NCI-H774 (cell line): ENCODE measurements at places on chromosomes 7 and 10.
A peak's percentile ranks its signal among the peaks of the same experiment; 100 is the strongest.

DNA sequence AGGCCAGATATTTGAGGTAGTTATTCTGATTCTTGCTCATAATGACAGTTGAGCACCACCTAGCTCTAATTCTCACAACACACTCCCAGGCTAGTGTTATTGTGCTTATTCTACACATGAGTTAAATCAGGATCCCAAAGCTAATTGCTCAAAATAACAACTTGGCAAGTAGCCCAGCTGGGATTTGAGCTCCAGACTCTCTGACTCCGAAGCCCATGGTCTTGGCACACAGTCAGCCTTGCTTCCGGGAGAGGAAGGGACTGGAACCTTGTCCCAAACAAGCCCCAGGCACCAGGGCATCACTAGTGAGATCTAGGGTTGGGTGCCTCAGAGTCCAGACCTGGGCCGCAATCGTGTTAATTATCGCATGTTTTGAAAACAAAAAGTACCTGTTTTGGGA is 101.4 kb downstream of the GPAM start:
- DNase-seq = no peak

GRCh38 chr10:15730341-15730740 is 10.6 kb upstream of the ITGA8 start:
- DNase-seq = no peak

- no peak for DNase-seq
Observed at GRCh38 chr7:29483219-29484104, 80.2 kb upstream of the PRR15 start.

- no peak for DNase-seq
Observed at GRCh38 chr10:35409808-35410207, 73.5 kb downstream of the CCNY start.

GRCh38 chr7:74266191-74266963 is 12.2 kb upstream of the RFC2 start:
- DNase-seq = no peak

- no peak for DNase-seq
Observed at GRCh38 chr7:70028620-70029019, 430.3 kb downstream of the AUTS2 start.

GRCh38 chr7:6658618-6659345 is 21.7 kb downstream of the ZNF316 start:
- no peak for DNase-seq

- DNase-seq = no peak
Observed at GRCh38 chr7:149196151-149196704, 882 bp downstream of the ZNF282 start.

GRCh38 chr10:113930482-113931057 is 76.1 kb downstream of the NHLRC2 start:
- DNase-seq = no peak

- no peak for DNase-seq
Observed at GRCh38 chr7:36090976-36091873, 61.8 kb upstream of the EEPD1 start.

DNA sequence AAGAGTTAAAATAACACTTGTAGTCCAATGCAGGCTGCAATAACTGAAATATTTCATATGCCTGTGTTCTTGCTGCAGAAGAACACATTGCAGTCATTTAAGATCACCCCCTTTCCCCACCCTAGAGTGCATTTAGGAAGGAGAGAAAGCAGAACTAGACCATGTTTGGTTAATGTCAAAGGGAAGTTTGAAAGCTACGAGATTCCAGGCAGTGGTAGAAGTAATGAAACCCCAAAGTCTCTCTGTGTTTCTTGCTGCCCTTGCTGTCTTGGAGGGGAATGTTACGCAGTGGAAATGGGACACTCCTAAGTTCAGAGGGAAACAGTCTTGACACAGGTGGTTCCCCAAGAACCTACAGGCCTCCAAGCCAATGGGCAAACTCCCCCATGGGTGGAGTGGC is 242.9 kb downstream of the PTEN start:
- DNase-seq = no peak

DNA sequence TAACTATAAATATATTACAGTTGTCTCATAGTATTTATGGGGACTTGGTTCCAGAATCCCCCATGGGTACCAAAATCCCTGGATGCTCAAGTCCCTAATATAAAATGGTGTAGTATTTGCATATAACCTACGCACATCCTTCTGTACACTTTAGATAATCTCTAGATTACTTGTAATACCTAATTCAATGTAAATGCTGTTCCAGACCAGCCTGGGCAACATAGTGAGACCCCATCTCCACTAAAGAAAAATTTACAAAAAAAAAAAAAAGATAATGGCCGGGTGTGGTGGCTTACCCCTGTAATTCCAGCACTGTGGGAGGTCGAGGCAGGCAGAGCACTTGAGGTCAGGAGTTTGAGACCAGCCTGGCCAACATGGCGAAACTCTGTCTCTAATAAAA is 17.4 kb upstream of the GNA12 start:
- DNase-seq = no peak

DNA sequence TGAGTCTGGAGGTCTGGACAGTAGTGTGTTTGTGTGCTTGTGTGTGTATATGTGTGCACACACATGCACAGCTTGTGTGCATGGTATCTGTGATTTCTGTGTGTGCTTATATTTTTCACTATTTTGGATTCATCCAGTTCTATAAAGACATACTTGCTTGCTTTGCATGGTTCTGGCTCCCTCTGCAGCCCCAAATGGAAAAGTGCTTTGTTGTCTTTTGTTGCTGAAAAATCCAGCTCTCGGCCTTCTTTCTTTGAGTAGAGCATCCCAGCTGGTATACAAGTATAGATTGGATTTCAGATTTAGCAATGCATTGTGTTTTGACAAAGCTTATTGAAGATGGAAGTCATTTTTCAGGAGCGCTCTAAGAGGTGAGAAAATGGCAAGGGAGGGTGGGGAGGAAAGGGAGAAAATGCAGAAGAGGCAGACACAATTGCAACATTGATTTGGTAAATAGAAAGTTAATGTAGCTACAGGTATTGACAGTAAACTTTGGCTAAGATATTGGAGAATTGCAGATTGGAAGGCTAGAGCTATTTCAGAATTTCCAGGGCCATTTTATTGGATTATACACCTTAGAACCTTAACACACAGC is 333.9 kb downstream of the AUTS2 start:
- peak; percentile 13 for DNase-seq

- DNase-seq = no peak
Observed at GRCh38 chr10:73262105-73262730, 9.8 kb upstream of the MRPS16 start.

DNA sequence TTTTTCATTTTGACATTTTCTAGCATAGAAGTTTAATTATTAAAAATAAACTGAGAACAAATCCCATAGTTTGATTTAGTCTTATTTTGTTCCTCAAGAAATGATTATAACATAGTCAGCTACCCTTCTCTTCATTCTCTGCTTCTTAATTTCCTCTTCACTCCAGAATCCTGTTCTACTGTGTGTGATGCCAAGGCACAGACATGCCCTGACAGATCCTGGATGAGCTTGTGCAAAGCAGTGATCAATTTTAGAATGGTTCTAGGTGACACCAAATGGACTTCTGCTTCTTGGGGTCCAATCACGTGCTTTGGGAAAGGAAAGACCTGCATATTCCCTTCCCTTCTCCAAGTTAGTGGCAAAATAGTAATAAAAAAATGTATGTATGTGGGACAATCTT is 665.6 kb downstream of the MAGI2 start:
- DNase-seq = no peak

DNA sequence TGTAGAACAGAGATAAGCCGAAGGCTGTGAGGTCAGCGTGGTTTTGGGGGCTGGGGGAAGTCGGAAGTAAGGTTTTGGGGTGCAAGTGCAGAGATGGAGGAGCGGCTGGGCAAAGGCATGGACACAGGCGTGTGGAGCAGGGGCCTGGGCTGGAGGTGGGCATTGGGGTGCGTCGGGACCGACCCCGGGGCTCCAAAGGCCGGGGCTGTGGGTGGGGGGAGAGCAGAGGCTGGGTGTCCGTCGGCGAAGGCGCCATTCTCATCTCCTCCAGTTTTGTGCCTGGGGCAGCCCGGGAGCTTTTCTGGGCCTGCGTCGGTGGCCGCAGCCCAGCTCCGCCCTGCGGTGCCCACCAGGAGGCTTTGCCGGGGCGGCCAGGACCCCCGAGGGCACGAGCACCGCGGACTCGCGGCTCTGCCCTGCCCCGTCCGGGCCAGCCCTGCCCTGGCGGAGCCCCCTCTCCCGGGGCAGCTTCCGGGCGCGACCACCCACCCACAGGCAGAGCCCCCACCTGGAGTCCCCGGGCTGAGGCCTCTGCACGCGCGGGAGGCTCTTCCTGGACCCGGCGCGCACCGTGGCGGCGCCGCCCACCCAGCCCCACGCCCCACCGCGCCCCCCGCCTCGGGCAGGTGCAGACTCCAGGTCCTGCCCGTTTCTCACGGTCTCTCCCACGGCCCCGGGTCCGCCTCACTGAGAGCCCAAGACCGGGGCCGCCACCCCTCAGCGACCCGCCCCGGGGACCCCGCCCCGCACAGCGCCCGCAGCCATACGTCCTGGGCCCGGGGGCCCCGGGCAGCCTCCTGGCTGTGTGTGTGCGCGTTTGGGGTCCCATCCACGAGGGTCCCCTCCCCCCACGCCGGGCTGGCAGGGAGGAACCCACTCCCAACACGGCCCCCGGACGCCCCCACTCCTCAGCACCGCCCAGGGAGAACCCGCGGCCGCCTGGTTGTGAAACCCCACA is 7.7 kb upstream of the SCART1 start:
- no peak for DNase-seq

DNA sequence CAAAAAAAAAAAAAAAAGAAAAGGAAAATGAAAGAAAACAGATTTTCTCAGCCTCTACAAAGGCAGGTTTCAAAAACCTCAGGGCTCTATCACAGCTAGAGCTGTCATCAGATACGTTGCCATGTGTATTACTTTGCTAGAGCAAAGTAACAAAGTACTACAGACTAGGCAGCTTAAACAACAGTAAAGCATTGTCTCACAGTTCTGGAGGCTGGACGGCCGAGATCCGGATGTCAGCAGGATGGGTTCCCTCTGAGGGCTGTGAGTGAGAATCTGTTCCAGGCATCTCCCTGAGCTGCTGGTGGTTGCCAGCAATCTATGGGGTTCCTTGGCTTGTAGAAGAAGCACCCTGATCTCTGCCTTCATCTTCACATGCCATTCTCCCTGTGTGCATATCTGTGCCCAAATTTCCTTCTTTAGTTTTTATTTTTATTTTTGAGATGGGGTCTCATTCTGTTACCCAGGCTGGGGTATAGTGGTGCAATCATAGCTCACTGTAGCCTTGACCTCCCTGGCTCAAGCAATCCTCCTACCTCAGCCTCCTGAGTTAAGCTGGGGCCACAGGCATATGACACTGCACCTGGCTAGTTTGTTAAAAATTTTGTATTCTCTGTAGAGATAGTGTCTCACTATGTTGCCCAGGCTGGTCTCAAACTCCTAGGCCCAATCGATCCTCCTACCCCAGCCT is 48.9 kb upstream of the KDM7A start:
- no peak for DNase-seq

GRCh38 chr10:112361951-112362751 is 11.8 kb upstream of the ACSL5 start:
- no peak for DNase-seq
